Activated CD4-positive, alpha-beta T cell treated with anti-CD3 and anti-CD28 coated beads, Interleukin-2, amount 10 ng/mL, durations not matched to agents 7 days and 5 days (primary cell): ENCODE measurements at places on chromosomes 16 and 17. TPM values are rescaled to one million over a fixed set of nuclear protein-coding genes. Genes with fewer than 3 reads are reported as not detected.

XAF1 gene
- 446 TPM for total RNA-seq

- DNase-seq: no peak
Observed at GRCh38 chr16:85173981-85174751, 61.9 kb upstream of the CIBAR2 start.

TBC1D3I gene
- total RNA-seq: 0.96 TPM

GRCh38 chr17:68291836-68292688 lies 767 bp downstream of the ARSG start:
- peak; percentile 95 for DNase-seq

- DNase-seq: no peak
Observed at GRCh38 chr17:74987909-74988711, 678 bp downstream of the CDR2L start.

DNA sequence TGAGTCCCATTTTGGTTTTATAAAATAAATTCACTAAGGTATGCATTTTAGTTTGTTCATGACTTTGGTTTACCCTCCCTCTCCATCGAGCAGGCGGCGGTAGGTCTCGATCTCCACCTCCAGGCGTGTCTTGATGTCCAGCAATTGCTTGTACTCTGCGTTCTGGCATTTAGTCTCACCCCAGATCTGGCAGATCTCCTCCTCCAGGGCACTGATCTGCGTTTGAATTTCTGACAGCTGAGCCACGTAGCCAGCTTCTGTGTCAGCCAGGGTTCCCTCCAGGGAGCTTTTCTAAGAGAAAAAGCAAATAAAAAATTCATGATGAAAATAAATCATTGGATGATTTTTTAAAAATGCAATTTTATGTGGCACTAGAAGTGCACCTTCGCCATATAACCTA lies 4.2 kb downstream of the KRT24 start:
- DNase-seq: no peak

TELO2 gene
- 49.1 TPM for total RNA-seq

DNA sequence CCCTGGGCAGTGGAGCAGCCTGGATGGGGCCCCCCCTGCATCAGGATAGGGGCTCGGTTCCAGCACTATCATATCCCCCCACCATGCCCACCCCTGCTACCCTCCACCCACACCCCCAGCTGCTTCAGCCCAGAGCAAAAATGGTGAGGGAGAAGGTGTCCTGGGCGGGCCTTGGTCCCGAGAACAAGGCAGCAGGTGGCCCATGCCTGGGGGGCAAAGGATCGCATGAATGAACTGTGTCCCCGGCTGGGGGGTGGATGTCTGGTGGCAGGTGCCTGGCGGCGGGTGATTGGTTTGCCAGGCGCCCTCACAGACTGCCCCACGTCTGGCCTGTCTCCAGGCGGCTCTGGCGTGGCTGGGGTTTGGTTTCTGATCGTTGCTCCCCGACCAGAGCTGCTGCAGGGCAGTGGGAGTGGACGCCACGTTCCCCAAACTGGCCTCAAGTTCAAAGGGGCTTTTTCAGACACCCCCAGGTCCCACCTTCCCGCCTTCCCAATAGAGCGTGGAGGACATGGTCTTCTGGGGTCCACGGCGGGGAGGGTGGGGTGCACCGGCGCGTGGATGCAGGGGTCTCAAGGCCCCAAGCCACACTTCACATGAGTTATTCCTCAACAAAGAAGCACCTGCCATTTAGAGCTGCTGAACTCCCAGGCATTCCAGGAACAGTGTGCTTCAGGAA lies 12.6 kb downstream of the UTS2R start:
- no peak for DNase-seq

CD300LB gene
- not detected for total RNA-seq
